ENCODE measurements at places on chromosomes 4 and X.

DNA sequence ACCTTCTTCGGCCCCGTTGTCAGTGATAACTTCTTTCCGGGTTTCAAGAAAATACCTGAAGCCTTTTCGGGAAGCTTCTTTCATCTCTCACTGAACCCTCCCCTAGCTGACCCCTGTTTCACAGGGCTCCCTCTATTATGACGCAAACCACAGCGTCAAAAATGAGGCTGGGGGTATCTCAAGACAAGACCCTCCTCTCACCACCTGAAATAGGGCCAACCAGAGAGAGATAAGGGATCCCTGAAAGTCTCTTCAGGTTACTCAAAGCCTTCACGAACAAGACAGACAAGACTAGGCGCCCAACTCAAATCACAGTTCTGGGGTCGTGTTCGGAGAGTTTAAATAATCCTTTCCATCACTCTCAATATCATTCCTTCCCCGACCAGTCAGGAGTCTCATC lies 1.2 kb downstream of the PHF8 start:
- DNase-seq: peak; percentile 1

GRCh38 chr4:6288342-6288741 lies 18.7 kb downstream of the WFS1 start:
- DNase-seq: no peak

DNA sequence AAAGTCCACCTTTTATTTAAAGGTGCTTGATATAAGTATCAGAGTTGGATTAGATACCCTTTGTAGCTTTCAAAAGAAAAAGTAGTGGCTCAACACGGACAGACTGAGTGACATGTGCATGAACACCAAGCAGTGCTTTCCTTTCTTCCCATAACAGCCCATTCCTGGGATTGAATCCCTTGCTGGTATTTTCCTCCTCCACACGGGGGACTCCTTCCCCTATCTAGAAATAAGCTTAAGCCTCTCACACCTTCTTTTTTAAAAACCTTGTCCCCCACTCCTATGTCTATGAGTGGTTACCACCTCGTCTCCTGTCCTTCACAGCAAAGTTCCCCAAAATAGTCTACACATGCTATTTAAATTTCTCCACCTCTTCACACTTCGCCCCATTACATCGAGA lies 5.1 kb downstream of the AP1S2 start:
- DNase-seq: no peak

DNA sequence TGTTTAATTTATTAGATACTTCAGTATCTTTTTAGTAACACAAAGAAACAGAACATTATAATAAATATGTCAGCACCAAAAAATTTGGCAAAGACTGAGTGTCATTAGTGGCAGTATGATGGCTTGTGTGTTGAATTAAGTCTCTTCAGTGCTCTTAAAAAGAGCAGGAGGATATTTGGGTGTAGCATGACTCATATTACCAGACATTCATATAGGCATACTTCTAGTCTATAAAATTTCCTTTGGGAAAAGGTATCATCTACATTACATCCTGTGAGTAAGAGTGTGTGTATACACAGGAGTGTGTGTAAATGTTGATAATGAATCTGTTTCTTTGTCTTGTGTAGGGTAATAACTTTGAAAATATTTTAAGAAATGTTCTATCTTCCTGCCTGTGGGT lies 135.7 kb downstream of the CNKSR2 start:
- DNase-seq: no peak

- DNase-seq: no peak
These were observed 61.2 kb downstream of the STK32B start for GRCh38 chr4:5112333-5113095.

GRCh38 chrX:9557091-9557490 lies 92.2 kb downstream of the TBL1X start:
- no peak for DNase-seq

GRCh38 chr4:61461956-61462355 lies 261.8 kb downstream of the ADGRL3 start:
- no peak for DNase-seq

DNA sequence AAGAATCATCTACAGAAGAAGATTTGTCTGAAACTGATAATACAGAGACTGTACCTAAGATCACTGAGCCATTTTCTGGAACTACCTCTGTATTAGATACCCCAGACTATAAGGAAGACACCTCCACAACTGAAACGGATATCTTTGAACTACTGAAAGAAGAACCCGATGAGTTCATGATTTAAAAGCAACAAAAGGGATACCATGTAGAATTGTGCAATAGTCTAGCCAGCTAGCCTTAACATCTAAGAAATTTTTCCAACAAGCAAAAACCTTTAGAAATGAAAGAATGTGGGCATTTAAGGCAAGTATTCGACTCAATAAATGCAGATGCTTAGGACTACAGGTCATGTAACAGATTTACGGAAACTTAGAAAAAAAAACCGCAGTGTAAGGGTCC lies 1.3 kb downstream of the CABS1 start:
- no peak for DNase-seq

DNA sequence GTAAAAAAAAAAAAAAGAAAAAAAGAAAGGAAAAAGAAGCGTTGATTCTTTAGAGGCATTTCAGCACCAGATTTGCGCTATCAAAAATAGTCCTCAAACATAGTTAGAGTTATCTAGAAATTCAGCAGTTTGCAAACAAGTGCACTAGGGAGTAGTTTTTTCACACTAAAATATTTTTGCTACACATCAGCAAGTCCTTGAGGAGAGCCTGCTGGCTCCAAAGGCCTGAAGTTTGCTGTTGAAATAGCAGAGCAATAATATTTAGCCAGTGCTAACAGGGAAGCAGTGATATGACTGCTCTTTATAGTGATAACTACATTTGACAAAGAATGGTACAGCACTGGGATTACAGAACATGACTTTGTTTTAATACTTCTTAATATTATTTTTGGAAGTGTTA lies 472.2 kb downstream of the PCDH7 start:
- no peak for DNase-seq

GRCh38 chr4:40308528-40309122 lies 26.5 kb upstream of the CHRNA9 start:
- no peak for DNase-seq

GRCh38 chrX:42189576-42189975 lies 266.2 kb upstream of the CASK start:
- no peak for DNase-seq

DNA sequence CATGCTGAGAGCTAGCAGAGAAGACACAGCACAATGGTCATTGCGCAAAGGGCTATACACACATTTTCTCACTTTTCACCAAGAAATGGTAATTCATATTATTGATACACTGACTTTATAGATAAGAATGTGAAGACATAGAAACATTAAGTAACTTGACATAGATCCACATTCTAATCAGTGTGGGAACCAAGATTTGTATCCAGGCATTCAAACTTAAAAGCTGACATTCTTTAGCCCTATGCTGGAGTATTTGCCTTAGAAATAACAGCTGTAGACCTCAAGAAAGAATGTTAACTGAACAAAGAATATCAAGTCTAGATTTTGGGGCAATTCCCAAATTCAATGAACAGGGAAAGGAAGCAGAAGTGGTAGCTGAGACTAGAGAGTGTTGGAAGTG lies 384.8 kb downstream of the IL15 start:
- DNase-seq: no peak

DNA sequence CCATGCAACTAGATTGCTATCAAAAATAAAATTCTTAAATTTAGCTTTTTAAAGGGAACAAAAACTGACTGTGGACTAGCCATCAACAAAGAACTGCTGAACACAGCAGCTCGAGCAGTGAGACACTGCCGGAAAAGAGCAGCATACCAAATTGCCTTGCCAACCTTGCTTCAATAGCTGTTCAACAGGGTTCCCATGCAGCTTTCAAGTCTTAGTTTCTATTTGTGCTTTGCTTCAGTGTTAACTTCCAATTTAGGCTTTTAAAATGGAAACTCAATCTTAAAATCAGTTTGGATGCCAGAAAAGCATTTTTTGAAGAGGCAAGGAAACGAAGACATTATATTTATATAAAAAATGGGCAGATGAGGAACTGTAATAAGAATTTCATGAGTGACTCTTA lies 463.4 kb upstream of the MAGEB18 start:
- DNase-seq: no peak

- DNase-seq: no peak
These were observed 158.1 kb downstream of the LHFPL1 start for GRCh38 chrX:112521676-112522075.

GRCh38 chr4:110815950-110816349 lies 193.1 kb upstream of the PITX2 start:
- DNase-seq: no peak

GRCh38 chr4:82394896-82395295 lies 21.1 kb upstream of the HNRNPD start:
- no peak for DNase-seq

DNA sequence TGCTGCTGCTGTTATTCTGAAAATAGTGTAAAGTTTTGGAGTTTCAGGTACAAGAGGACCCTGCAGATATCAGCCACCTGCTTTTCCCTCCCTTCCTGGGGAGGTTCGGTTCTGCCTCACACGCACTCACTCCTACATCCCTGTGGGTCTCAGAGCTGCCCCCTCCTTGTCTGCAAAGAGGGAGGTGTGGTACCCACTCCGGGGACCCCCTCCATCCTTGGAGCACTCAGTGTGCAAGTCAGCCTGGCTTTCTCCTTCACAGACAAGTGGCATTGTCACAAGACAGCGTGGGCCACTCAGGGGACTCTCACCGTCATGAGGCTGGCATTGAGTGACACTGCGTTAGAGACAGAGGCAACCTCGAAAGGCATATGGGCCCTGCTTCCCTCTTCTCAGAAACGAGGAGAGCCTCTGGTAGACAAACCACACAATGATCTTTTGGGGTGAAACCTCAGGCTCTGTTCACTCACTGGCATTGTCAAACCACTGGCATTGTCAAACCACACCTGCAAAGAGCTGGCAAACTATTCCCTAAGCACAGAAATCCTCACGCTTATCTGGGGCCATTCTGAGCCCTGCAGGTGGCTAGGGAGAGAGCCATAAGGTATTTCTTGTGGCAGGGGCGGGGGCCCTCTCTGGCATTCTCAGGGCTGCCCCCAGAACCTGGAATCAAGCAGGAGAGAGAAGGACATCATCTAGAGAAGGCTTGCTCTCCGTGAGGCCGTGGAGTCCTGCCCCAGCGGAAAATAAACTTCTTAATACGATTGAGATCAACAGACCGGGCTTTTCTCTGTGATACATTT lies 285.0 kb downstream of the SHOX start:
- DNase-seq: peak; percentile 4
